ENCODE measurements at places on chromosomes 13 and 19.

DNA sequence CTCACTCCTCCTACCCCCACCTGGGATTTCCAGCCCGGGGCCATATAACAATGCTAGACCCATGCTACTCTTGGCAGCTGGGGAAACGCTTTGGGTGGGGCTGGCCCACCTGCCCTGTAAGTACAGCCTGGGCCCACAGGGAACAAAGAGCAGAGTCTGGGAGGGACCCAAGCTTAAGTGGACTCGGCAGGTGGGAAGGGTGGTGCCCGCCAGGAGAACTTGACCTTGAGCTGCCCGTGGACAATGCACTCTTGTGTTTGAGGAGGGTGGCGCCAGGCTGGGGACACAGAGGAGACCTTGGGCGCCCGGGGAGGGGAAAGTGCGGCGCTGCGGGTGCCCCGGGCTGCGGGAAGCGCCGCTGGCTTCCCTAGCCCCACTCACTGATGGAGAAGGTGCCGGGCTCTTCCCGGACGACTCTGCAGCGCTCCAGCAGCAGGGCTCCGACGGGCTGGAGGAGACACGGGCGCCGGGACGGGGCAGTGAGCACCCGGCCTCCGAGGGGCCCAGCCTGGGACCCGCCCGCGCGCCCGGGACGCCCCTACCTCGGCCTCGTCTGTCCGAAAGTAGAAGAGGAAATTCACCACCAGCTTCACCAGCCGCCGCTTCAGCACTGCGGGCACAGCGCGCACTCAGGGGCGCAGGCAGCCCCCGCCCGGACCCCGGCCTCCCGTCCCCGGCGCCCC is 607 bp downstream of the PLEKHJ1 start:
- DNase-seq, result peak; percentile 75

- DNase-seq, result peak; percentile 6
Observed at GRCh38 chr13:45416516-45417128, 1.6 kb downstream of the SLC25A30 start.

GRCh38 chr13:110212529-110212928 is 94.4 kb downstream of the COL4A1 start:
- DNase-seq, result no peak

GRCh38 chr19:53537521-53538377 is at the start of gene ZNF331:
Gene ZNF331 (plus strand): TSS chr19:53538145. CDS start chr19:53569377, 31,232 bp downstream.
- DNase-seq, result no peak

GRCh38 chr13:35978607-35979316 is 152.4 kb downstream of the DCLK1 start:
- no peak for DNase-seq

GRCh38 chr19:39915101-39915847 is 19.2 kb downstream of the FCGBP start:
- no peak for DNase-seq

DNA sequence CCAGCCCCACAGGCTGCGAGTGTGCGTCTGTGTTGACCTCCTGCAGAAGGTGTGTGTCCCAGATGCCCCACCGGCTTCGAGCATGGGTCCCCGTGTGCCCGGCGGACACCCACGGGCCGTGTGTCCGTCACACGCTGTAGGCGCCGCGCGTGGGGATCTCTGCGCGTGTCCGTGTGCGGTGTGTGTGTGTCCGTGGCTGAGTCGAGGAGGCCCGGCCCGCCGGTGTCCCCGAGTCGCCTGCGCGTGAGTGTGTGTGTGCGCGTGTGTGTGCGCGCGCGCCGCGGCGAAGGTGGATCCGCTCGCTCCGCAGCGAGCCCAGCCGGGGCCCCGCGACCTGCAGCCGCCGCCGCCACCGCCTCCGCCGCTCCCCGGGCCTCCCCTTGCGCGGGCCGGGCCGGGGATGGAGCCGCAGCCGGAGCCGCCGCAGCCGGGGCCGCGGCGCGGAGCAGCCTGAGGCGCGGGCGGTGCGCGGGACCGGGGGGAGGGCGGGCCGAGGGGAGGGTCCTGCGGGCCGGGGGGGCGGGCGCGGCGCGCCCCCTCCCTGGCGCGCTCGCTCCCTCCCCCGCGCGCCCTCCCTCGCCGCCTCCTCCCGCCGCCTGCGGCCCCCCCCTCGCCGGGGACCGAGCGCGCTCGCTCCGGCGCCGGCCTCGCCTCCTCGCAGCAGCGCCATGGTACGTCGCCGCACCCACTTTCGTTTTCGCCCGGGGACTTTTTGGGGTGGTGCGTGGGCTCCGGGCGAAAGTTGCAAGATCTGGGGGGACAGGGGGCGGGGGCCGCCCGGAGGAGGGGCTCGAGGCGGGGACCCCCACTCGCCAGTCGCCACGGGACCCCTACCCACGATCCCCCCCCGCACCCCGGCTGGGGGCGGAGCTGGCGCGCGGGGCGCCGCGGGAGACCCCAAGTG is 7.1 kb upstream of the NFIC start:
- DNase-seq, result no peak

DNA sequence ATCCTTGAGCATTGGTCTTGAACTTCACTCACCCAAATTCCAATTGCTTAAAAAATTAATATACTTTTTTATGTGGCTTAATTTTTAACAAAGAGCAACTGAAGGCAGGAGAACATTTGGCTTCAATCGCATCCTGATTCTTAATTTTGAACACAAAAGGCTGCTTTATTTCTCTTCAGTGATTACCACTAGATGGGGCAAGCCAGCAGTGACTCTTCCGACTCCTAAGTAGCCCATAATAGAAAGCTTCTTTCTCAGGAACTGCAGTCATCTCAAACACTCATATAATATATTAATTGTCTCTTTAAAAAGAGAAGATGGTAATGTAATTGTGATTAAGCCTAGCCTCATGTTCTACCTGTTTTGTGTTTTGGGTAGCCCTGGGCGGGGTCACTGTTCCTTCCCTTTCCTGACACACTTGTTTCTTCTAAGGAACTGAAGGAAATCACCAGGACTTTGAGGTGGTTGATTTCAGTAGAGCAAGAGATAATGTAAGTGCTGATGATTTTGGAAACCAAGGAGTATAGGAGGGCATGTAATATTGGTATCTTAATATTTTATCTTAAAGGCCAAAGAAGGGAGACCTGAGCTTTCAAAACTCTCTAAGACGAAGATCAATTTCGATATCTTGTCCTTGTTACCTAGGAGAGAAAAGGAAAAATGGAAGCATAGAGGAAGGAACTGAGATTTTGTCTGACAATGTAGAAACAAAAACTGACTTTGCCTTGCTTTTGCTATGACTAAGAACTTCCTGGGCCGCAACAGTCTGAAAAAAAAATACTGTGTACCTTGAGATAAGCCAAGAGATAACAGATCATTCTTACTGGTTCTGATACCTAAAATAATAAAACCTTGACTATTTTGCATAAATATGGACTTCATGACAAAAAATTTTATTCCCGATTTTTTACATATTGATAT is 73.1 kb downstream of the TNFSF13B start:
- peak; percentile 3 for DNase-seq

- peak; percentile 53 for DNase-seq
Observed at GRCh38 chr19:38596057-38596981, 21.4 kb downstream of the MAP4K1 start.

DNA sequence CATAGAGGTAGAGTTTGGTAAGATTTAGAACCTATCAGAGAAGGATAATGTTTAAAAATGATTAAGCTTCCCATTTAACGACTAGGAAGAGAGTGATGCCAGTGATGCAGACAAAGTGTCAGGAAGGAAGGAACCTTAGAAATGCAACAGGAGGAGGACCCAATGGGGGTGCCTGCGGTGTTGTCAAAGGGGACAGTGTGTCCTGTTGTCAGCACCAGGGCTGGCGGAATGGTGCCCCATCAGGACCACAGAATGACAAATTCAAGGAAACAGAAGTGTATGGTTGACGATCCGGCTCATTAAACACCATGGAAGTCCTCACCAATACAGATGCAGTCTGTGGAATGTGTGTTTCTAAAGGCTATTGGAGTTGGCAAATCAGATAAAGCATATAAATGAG is 19.3 kb downstream of the ATP12A start:
- DNase-seq, result no peak

DNA sequence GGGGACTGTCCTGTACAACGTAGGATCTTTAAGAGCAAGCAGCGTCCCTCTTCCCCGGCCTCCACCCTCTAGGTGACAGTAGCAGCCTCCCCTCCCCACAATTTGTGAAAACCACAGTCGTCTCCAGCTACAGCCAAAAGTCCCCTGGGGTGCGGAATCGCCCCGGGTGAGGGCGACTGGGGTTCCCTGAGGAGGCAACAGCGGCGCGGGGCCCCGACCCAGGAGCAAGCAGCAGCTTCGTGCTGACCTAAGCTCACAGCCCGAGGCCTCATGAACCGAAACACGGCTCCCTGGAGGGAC is 322 bp downstream of the ZNF558 start:
- no peak for DNase-seq

DNA sequence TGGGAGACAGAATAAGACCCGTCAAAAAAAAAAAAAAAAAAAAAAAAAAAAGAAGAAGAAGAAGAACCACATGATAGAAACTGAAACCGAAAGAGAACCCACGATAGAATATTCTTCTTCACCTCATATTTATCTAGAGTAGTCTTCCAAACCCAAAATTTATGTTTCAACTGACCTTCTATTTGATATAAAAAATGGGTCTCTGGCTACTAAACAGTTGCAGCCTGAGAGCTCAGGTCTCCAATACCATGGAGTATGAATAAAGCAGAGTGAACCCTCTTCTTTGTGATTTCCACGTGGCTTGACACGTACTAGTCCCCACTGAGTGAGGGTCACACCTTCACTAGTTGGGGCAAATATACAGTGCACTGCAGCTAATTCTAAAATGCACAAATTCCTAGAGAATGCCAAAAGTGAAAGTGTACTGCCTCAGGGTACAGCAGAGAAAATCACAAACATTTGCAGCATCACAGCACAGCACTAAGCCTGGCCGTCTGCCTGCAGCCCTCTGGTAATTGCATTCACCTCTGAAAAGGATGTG is 30.8 kb upstream of the RFC3 start:
- no peak for DNase-seq

DNA sequence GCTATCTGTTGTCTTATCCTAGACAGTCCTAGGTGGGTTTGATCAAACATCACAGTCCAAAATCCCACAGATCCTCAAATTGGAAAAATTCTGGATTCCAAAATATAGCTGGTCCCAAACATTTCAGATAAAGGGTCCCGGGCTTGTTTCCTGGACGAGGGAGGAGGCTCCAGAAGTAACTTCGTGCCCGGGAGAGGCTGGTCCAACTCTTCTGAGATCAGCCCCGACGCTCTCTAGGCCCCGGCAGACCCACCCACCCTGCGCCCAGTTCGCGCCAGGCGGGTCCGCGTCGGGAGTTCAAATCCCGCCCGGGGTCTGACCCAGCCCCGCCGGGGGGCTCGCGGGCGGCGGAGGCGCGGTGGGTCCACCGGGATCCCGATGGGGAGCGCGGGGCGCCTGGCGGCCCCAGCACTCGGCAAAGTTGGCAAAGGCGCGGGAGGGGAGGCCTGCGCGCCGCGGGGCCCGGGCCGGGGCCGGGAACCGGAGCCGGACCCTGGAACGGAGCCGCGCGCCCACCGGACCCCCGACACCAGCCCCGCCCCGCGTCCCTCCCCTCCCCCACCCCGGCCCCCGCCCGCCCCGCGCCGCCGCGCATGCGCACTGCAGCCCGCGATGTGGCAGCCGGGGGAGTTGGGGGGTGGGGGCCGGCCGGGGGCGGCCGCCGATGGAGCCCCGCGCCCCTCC is 513 bp downstream of the MIER2 start:
- DNase-seq, result no peak

- DNase-seq, result no peak
Observed at GRCh38 chr13:108194435-108194936, 20.9 kb downstream of the LIG4 start.

- DNase-seq, result no peak
Observed at GRCh38 chr19:1846517-1847204, 1.6 kb downstream of the REXO1 start.

- no peak for DNase-seq
Observed at GRCh38 chr13:52421216-52421615, 15.2 kb upstream of the THSD1 start.

Measured in NCI-H1417 treated with DMSO at 0.1 percent for 48 hours (cell line).